G401 (cell line): ENCODE measurements at places on chromosomes 11 and 22.

DNA sequence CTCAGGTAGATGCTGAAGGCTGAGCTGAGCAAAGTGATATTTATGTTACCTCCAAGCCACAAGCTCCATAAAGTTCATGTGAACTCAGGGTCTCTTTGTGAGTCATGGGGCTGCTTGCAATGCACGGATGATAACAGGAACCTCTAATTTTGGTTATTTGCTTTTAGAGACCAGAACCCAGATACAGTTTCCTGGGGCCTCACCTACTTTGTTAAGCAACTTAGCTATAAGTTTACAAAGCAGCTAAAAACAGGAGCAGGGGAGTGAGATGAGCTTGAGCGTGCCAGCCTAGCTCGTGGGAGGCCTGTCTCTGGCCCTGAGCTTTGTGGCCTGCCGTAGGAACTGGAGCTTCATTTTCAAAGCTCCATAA, 29.2 kb downstream of the SREBF2 start:
- DNase-seq, result peak; percentile 67

- DNase-seq, result no peak
These were observed 193.3 kb downstream of the TRPC6 start for GRCh38 chr11:101390539-101390938.

GRCh38 chr11:111548525-111548924, 8.0 kb downstream of the LAYN start:
- DNase-seq, result no peak

- no peak for DNase-seq
These were observed 182.5 kb downstream of the TTC28 start for GRCh38 chr22:28497188-28497587.

DNA sequence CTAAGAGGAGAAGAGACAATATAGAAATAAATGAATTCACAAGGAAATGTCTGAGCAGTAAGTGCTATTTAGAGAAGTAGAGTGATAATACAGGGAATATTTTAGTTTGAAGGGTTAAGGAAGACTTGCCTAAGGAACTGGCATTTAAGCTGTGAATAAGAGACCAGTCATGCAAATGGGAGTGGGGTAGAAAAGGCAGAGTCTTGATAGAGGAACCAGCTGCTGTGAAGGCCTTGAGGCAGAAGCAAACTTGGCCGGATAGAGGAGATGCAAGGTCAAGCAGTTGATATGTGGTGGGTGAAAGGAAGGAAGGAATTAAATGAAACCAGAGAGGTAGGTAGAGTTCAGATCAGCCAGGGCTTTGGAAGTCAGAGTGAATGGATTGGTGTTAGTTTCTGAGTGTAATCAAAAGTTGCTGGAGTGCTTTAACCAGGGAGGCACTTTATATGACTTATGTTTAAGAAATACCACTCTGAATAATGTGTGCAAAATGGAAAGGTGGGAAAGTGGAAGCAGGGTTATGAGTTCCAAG, 198.4 kb upstream of the SESN3 start:
- no peak for DNase-seq

DNA sequence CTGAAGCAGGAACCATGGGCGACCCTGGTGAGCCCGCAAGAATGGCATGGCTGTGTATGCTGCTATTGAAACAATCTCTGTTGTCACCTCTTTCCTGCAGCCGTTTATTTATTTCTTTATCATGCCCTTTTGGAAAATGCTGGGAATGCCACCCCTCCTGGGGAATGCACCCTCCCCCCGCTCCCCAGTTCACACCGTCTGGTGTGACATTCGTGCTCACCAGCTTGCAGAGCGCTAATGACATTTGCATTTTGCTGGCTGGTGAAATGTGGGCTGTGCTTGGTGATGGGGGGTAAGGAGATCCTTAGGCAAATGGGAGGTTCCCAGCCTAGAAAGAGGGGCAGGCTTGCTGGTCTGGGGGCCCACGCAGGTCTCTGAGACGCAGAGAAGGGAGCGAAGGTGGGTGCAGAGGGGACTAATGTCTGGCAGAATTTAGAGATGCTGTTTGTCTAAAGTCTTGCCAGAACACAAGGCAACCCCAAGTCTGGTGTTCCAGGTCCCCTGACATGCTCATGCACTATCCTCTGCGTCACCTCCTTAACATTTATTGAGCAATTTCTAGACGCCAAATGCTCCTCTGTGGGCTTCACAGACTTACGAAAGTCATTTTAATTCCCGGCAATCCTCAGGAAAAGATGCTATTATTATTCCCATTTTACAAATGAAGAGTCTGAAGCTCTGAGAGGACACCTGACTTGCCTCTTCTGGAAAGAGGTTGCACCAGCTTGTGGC, 91.7 kb downstream of the TP53I11 start:
- peak; percentile 69 for DNase-seq

DNA sequence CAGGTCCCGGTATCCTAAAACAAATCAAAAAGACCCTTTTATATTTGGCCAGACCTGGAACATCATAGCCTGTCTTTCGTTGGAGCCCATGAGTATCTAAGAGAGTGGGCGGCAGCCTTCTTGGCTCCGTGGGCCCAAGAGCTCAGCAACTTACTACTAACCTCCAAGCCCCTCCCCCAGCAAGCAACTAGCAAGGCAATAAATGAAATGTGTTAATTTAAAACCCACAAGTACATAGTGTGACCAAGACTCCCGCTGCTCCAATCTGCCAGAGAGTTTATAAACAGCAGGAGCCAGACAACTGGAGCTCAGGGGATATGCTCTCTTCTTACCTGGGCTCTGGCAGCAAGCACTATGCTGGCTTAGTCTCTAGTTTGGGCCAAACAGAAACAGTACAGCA, 40.8 kb upstream of the CYP2D6 start:
- peak; percentile 73 for DNase-seq

DNA sequence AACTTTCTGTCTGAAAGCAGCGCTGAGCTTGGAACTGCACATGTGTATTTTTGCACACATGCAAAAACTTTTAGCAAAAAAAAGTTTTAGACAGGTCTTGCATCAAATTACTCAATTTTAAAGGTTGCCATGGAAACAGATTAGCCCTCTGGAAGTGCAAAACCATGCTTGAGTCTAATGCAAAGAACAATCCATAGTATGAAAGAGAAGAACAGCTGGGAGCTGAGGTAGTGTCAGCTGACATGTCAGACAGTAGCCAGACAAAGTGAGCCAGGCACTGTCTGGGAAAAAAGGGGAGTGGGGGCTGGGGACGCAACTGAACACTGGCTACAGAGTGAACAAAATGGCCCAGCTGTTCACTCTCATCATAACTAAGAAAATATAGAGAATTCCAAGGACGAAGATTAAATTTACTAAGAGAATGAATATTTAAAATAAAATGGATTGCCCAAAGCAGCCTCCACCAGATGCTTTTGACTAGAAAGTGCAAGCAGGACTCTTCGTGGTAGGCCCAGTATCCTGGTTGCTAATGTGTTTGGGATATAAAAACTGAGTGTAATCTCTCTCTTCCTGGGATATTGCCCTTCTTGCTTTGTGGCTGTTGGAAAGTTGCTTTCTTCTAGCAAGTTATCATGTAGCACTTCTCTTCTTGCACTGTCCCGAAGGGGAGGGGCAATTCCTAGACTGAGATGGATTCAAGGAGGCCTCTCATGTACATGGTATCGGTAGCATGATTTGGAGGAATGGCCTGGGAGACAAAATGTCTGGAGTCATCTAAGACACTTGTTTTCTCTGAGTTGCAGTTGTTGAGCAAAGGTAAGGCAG, 434.1 kb upstream of the FAT3 start:
- no peak for DNase-seq

GRCh38 chr22:33440756-33441155, 382.6 kb upstream of the SYN3 start:
- no peak for DNase-seq

- DNase-seq, result no peak
These were observed 630 bp downstream of the CD5 start for GRCh38 chr11:61102667-61103571.

- no peak for DNase-seq
These were observed 23.6 kb downstream of the CBL start for GRCh38 chr11:119229741-119230140.

GRCh38 chr11:120181376-120181975, 29.4 kb upstream of the OAF start:
- no peak for DNase-seq

- DNase-seq, result no peak
These were observed 40.0 kb downstream of the COMMD9 start for GRCh38 chr11:36249246-36249645.

DNA sequence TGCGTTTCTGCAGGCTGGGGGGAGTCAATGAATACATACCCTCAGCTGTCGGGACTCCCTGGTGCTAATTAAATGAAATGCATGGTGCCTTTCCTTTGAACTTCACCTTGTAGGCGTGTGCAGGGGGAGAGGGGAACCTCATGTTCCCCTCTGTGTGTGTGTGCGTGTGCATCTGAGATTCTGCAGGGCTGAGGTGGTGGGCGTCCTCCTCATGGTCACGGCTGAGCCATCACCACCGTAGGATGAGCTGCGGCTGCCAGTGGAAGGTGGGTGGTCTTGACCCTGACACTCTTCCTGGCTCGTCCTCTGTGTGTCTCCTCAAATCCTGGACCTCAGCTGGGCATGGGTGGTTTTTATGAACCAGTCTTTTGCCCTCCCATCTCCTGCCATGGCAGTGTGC, 53.0 kb upstream of the TTLL12 start:
- no peak for DNase-seq

GRCh38 chr11:66861038-66861773, 4.3 kb downstream of the LRFN4 start:
- no peak for DNase-seq

GRCh38 chr11:134564472-134565200, 152.6 kb upstream of the B3GAT1 start:
- DNase-seq, result no peak

GRCh38 chr11:1305063-1305495, 4.4 kb downstream of the TOLLIP start:
- no peak for DNase-seq

DNA sequence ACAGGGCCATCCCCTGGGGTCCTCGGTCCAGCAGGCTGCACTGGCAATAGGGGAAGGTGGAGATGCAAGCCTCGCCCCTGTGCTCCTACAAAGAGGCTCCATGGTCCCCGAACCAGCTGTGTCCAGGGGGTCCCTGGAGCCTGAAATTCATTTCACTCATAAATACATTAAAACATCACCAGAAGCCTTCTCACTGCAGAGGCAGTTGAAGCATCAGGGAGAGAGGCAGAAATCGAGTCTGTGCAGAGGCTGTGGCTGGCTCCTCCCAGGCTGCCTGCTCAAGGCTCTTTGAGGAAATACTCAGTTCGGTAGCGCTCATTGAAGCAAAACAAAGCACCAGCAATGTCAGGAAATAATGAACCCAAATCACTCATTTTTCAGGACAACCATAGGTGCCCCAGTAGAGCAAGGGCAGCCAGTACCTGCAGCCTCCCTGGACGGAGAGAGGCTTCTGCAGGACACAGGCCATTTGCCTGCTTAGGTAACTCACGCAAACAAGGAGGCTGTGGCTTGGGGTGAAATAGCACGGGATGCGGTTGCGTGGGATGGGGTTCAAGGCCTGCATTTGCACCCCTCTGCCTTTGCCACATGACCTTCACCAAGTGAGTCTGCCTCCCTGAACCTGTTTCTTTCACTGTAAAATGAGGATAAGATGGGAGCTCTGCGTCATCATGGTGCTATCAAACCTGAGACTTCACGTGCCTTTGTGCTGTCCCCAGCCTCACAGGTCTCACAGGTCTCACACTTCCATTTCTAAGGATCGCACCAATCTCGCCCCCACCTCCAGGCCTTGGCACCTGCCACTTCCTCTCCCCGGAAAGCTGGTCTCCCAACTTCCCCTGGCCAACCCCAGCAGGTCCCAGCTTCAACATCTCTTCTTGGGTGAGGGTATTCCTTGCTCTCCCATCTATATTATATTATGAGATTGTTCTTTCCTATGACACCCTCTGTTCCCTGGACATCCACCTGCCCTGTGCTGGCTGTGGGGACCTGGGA, 84.3 kb upstream of the SHISAL1 start:
- DNase-seq, result no peak

DNA sequence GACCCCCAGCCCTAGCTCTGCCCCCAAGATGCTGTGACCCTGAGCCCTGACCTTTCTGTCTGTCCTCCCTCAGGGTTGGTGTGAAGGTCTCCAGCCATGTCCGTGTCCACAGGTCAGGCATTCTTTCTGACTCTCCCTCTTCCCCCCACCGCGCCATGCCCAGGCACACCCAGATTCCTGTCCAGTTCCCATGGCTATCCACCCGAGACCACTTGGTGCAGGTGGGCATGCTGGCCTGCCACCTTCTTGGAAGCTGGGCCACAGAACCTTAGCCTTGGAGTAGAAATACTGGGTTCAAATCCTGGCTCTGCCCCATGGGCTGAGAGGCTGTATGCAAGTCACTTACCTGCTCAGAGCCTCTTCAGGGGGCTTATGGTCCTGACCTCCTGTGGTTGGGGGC, 2.3 kb upstream of the PLCB3 start:
- DNase-seq, result no peak

GRCh38 chr22:23529166-23530103, 50.7 kb downstream of the IGLL1 start:
- no peak for DNase-seq

- no peak for DNase-seq
These were observed 148.3 kb downstream of the TEAD1 start for GRCh38 chr11:12822392-12823022.

DNA sequence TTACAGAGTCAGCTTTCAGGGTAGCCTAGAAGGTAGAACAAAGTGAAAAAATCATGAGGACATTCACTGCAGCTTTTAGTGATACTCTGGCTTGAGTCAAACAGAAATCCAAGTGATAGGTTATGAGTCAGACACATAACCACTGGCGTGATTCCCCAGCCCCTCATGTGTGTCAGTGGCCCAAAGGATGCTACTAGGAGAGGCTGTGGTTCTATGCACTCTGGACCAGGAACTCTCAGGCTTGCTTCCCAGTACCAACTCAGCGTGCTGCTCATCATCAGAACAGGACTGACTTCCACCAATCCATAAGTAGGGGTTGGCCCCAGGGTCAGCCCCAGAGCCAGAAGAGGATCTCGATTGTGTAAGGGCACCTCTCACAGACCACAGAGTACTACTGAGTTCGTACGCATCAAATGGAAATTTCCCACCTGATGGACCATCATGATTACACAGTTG, 116.8 kb downstream of the MED15 start:
- no peak for DNase-seq

DNA sequence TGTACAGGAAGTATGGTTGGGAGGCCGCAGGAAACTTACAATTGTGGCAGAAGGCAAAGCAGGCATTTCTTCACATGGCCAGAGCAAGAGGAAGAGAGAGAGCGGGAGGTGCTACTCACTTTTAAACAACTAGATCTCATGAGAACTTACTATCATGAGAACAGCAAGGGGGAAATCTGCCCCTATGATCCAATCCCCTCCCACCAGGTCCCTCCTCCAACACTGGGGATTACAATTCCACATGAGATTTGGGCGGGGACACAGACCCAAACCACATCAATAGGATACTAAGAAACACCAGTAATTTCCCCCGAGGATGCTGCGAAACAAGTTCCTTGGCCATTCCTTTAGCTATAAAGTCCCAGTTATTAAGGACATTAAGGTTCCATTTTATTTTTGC, 94.1 kb upstream of the SC5D start:
- DNase-seq, result no peak
